CD4-positive, alpha-beta memory T cell (primary cell): ENCODE measurements at places on chromosomes 7 and 10. TPM values are rescaled to one million over a fixed set of nuclear protein-coding genes. Genes with fewer than 3 reads are reported as not detected.

KLF14 gene
- total RNA-seq = not detected

- no peak overlapping the region for H3K27ac ChIP-seq
- no peaks in the 10 kb centered on the region for H3K36me3 ChIP-seq
- no peaks in the 10 kb centered on the region for H3K4me1 ChIP-seq
- no peaks in the 10 kb centered on the region for H3K27me3 ChIP-seq
- no peak overlapping the region for H3K4me3 ChIP-seq
These were observed 108.9 kb upstream of the LYZL2 start for GRCh38 chr10:30738416-30738815.

DNA sequence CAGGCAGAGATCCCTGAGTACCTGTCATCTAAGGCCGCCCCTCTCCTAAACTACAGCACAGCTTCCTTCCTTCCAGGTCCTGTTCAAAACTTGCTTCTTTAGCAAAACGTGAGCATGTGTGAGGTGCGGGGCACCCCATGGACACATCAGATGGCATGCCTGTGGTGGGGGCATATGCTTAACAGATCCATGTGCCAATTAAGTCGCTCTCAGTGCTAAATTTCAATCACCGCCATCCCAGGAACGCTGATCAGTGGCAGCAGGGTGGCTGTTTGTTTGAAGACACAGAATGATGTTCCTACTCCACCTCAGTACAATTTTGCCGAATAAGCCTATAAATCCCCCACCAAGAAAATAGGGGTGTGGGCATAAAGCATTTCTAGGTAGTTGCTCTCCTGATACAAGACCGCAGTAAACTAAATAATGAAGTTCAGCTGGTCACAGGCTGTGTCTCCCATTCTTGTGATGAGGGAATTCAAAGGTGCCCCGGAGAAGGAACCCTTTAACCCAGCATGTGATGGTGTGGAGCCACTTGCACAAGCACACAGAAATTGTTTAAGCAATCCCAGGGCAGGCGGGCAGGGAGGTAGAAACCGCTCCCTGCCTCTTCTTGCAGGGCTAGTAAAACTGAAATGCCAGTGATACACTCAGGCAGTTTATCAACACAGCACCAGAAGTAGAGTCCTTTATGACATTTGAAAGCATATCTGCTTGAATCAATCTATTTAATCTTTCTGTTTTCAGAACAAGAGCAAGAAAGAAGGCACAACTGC is 205.7 kb downstream of the SORCS1 start:
- no peak for DNase-seq
- H3K27me3 ChIP-seq = no peaks in the 10 kb centered on the region
- H3K27ac ChIP-seq = no peak overlapping the region
- no peaks in the 10 kb centered on the region for H3K4me1 ChIP-seq
- no peaks in the 10 kb centered on the region for H3K36me3 ChIP-seq

GRCh38 chr10:14134275-14134674 is 196.4 kb downstream of the FRMD4A start:
- H3K4me1 ChIP-seq = no peaks in the 10 kb centered on the region
- H3K27ac ChIP-seq = no peak overlapping the region
- no peak for DNase-seq
- H3K4me3 ChIP-seq = no peak overlapping the region
- no peaks in the 10 kb centered on the region for H3K27me3 ChIP-seq

DNA sequence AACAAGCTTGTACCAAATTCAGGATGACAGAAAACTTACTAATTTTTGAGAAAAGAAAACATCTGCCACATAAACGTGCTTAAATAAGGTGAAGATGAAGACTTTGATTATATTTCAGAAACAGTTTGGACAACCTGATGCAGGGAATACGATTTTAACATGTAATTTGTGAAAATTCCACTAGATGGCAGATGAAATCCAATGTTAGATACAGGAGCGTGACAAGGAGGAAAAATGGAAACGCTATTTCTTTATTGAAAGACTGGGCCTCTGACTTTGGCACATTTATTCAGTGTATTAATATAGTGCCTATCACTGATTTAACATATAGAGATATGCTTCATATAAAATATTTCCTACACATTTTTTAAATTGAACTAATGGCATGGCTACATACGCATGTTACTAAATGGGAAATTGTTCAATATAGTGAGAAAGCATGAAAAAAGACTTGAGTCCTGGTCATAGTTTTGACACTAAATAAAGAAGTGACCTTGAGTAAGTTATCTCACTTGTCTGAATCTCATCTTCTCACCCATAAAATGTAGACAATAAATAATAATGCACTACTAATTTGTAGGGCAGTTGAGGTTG is 60.7 kb downstream of the CD36 start:
- DNase-seq = no peak
- H3K36me3 ChIP-seq = no peaks in the 10 kb centered on the region
- H3K27me3 ChIP-seq = no peaks in the 10 kb centered on the region
- H3K4me1 ChIP-seq = no peaks in the 10 kb centered on the region
- H3K27ac ChIP-seq = no peak overlapping the region
- H3K4me3 ChIP-seq = no peak overlapping the region

DNA sequence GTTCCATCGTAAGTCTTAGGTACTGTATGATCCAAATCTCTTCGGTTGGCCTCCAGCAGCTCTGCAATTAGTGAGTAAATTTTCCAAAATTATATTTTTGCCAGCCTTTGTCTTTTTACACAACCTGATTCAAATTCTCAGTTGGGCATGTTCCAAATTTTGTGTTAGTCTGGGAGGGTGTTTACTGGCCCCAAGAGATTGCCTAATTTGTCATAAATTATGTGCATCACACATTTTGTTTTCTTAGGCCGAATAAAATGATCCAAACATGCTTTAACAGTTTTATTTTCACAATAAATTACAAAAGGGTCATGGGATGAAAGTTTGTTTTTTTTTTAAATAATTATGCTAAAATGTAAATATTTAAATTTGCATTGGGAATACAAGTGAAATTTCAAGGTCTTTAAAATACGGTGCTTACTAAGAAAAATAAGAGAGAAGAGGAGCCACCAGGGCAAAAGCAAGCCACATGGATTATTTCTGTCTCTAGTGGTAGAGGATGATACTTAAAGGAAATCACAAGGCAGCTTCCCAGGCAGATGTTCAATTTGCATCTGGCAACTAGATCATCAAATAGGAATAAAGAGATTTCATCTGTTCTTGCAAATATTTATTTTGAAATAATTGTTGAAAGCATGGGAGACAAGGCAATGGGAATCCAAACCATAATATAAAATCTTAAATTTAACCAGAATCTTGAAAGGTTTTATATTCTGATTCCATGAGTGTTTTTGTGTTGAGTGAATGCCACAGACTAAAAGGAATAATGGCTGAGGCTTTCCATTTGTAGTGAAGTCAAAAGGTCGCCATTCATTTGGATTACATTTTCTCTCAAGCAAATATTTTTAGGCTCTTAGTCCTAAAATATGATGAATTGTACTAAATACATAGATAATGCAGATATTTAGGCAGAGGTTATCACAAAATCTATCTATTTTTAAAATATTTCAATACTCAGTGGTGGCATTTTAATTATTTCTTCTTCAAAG is 111.1 kb downstream of the MDFIC start:
- no peak for DNase-seq
- no peak overlapping the region for H3K4me3 ChIP-seq
- no peaks in the 10 kb centered on the region for H3K36me3 ChIP-seq
- no peaks in the 10 kb centered on the region for H3K27me3 ChIP-seq

DNA sequence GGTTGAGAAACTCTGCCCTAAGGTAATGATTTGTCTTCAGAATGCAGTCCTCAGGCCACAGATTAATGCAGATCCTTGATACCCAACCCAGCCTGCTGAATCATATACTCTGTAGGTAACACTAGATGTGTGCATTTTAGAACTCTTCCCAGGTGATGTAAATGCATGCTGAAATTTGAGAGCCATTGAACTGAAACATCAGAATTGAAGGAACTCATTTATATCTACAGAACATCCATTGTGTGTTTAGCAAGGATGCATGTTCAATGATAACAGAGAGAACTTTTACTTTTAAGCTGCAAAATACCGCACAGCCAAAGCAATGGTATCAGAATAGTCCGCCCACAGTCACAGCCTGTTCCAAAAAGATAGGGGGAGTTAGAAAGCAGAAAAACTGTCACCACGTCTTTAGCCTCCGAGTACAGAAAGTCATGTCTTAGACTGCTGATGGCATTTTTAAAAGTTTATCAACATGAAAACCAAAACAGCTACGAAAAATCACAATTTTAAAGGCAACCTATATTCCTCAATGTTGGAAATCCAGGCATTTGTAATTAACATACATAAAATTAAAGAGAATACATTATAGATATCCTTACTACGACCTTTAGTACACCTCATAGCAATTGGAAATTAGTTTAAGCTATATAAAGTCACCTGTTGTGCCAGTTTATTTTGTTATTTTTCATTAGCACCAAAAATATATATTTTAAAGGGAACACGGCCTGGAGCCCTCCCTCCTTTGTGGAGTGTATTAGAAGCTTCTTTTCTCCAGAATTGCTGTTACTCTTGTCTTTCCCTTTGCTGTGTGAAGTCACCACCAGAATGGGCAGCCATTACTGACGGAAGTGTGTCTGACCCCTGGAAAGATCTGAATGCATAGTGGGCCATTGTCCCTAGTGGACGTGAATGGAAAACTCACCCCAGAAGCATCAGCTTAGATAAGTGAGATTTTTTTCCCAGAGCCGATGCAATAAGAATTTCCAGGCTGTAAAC is 65.8 kb upstream of the PRKAR2B start:
- no peak for DNase-seq
- H3K36me3 ChIP-seq = no peaks in the 10 kb centered on the region
- H3K4me1 ChIP-seq = no peaks in the 10 kb centered on the region
- H3K4me3 ChIP-seq = no peak overlapping the region
